Osteoblast (primary cell): ENCODE measurements at places on chromosomes 1 and 21. TPM values are rescaled to one million over a fixed set of nuclear protein-coding genes. Genes with fewer than 3 reads are reported as not detected.

Gene SYCP1
- not detected in 2 replicates for total RNA-seq

Gene C1QTNF12
- 0.36 and 0.59 TPM in 2 replicates for total RNA-seq

Gene ANGPTL3
- under 0.01 TPM in 1 of 2 replicates, not detected in the other for total RNA-seq

Gene CADM3
- under 0.01 TPM in 1 of 2 replicates, not detected in the other for total RNA-seq

Gene SYPL2
- 0.88 and 1.8 TPM in 2 replicates for total RNA-seq

Gene EBNA1BP2
- 46.3 and 50.7 TPM in 2 replicates for total RNA-seq

Gene MCOLN2
- total RNA-seq = 0.88 and 1.8 TPM in 2 replicates

Gene PTAFR
- under 0.01 TPM in 2 replicates for total RNA-seq

DNA sequence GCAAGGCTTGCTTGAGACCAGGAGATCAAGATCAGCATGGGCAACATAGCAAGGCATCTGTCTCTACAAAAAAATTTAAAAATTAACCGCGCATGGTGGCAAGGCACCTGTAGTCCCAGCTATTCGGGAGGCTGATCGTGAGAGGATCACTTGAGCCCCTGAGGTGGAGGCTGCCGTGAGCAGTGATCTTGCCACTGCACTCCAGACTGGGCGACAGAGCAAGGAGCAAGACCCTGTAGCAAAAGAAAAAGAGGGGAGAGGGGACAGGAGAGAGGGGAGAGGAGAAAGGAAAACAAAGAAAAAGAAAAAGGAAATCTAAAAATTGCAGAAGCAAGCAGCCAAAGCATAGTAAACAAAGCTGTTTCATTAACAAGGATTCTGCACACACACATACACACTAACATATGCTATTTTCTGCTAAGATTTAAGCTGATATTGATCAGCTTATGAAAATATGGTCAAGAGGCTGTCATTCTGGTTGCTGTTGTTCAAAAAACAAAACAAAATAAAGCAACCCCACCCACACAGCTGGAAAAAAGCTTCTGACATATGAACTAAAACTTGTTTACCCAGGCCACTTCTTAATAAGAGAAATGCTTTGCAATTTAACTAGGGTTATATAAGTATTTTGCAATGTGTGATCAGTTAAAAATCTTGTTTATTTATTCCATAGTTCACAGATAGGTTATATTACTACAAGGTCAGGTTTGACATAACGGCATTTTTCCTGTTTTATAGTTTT lies 1.8 kb downstream of the ARNT start:
- peaks cover 20% of the 10 kb centered on the region for H3K4me1 ChIP-seq
- no peaks in the 10 kb centered on the region for H3K27me3 ChIP-seq
- H3K36me3 ChIP-seq = peaks cover 16% of the 10 kb centered on the region
- H3K27ac ChIP-seq = peak overlapping the region; percentile 87
- peak overlapping the region; percentile 92 for H3K4me3 ChIP-seq
- peak; percentile 27 for DNase-seq

- peaks cover 8% of the 10 kb centered on the region for H3K36me3 ChIP-seq
- peaks cover 33% of the 10 kb centered on the region for H3K4me1 ChIP-seq
- no peaks in the 10 kb centered on the region for H3K27me3 ChIP-seq
- peak within 1 kb of the TSS; percentile 98 for H3K4me3 ChIP-seq
These were observed at the start of gene TMEM50A for GRCh38 chr1:25338188-25338981. Gene TMEM50A (plus strand): TSS chr1:25338334. CDS start chr1:25340487, 2,153 bp downstream.

- H3K27ac ChIP-seq = no peak overlapping the region
- no peaks in the 10 kb centered on the region for H3K36me3 ChIP-seq
- H3K27me3 ChIP-seq = no peaks in the 10 kb centered on the region
These were observed 26.1 kb downstream of the IRF2BP2 start for GRCh38 chr1:234583755-234584419.

GRCh38 chr1:41882486-41882885 lies 36.2 kb downstream of the HIVEP3 start:
- no peaks in the 10 kb centered on the region for H3K27me3 ChIP-seq
- no peak overlapping the region for H3K4me3 ChIP-seq
- H3K36me3 ChIP-seq = no peaks in the 10 kb centered on the region
- no peak overlapping the region for H3K27ac ChIP-seq
- no peak for DNase-seq
- H3K4me1 ChIP-seq = no peaks in the 10 kb centered on the region

GRCh38 chr21:14683063-14683462 lies 136.9 kb upstream of the SAMSN1 start:
- DNase-seq = no peak
- H3K4me1 ChIP-seq = no peaks in the 10 kb centered on the region
- no peak overlapping the region for H3K27ac ChIP-seq
- H3K4me3 ChIP-seq = no peak overlapping the region
- H3K36me3 ChIP-seq = no peaks in the 10 kb centered on the region
- H3K27me3 ChIP-seq = no peaks in the 10 kb centered on the region

GRCh38 chr21:31777857-31778256 lies 45.9 kb upstream of the SCAF4 start:
- no peak overlapping the region for H3K27ac ChIP-seq
- no peaks in the 10 kb centered on the region for H3K27me3 ChIP-seq
- DNase-seq = no peak
- H3K4me3 ChIP-seq = no peak overlapping the region

DNA sequence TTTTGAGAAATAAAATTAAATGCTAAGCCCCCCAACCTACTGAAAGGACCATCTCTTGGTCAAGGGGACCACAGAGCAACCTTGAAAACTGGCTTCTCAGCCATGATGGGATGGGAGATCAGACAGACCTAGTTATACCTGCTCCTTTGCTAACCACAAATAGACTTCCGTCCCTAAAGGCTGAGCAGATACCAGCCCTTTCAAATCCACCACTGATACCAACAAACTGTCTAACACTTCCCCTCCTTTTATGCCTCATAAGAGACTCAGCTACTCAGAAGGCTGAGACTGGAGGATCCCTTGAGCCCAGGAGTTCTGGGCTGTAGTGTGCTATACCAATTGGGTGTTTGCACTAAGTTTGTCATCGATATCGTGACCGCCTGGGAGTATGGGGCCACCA lies 407.3 kb downstream of the SIPA1L2 start:
- DNase-seq = no peak
- H3K27me3 ChIP-seq = no peaks in the 10 kb centered on the region
- H3K4me3 ChIP-seq = no peak overlapping the region
- peaks cover 4% of the 10 kb centered on the region for H3K4me1 ChIP-seq
- H3K27ac ChIP-seq = no peak overlapping the region

DNA sequence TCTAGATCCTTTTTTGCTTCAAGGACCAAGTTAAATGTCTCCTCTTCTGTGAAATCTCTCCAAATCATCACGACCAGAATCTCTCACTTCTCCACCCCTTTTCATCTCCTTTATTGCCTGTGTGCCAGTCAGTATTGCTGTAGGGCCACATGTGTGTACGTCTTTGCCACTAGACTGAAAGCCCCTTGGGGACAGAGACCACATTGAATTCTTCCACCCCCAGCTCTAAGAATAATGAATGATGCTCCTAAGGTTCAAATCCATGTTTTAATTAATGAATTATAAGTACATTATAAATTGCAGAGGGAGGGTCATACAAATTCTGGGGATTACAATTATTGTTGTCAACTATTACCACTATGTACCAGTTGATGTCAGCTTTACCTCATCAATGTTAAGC lies 343.8 kb downstream of the USP25 start:
- H3K27ac ChIP-seq = peak overlapping the region; percentile 65
- H3K4me3 ChIP-seq = no peak overlapping the region
- no peaks in the 10 kb centered on the region for H3K36me3 ChIP-seq

DNA sequence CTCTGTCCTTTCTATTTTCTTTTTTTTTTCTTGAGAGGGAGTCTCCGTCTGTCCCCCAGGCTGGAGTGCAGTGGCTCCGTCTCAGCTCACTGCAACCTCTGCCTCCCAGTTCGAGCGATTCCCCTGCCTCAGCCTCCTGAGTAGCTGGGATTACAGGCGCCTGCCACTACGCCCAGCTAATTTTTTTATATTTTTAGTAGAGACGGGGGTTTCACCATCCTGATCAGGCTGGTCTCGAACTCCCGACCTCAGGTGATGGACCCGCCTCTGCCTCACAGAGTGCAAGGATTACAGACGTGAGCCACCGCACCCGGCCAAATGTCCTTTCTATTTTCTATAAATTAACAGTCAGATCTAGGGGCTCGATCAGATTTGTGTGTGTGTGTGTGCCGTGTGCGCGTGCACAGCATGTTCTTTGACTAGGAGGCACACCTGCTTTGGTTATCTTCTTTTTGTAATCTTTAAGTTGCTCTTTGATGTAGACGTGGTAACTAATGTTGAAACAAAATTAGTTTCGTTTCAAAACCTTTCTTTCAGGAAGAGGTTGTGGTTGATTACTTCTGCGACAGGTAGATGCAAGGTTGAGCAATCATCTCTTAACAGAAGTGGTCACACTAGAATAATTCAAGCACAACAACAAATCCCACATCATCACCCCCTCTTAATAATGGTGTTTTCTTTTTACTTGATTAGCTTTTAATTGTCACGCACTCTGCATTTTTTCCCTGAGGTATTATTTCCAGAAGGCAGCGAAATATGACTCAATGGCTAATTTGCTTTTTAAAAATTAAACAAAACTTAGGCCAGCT lies 779 bp upstream of the DEGS1 start:
- peak overlapping the region; percentile 95 for H3K4me3 ChIP-seq
- H3K27ac ChIP-seq = peak overlapping the region; percentile 83
- peaks cover 21% of the 10 kb centered on the region for H3K36me3 ChIP-seq
- no peaks in the 10 kb centered on the region for H3K27me3 ChIP-seq

GRCh38 chr1:207833956-207834660 lies 76.8 kb downstream of the CD34 start:
- no peaks in the 10 kb centered on the region for H3K27me3 ChIP-seq
- peaks cover 3% of the 10 kb centered on the region for H3K36me3 ChIP-seq
- no peak overlapping the region for H3K27ac ChIP-seq
- H3K4me3 ChIP-seq = no peak overlapping the region
- DNase-seq = no peak

DNA sequence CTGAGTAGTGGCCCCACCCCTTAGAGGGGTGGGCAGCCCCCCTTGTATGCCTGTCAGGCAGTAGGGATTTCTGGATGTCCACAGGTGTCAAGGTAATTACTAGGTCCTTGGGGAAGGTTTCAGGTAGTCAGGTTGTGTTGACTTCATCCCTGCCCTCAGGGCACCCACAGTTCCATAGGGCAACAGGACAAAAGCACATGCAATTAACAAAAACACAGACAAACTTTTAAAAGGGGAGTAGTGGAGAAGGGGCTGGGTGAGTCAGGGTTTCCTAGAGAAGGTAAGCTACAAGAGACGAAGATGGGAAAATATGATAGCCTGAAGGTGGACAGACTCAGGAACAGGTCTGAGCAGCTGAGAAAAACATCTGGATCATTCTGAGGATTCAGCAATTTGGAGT lies 14.1 kb downstream of the KRTCAP2 start:
- H3K27me3 ChIP-seq = no peaks in the 10 kb centered on the region
- H3K27ac ChIP-seq = no peak overlapping the region

- H3K27me3 ChIP-seq = no peaks in the 10 kb centered on the region
- peaks cover 9% of the 10 kb centered on the region for H3K4me1 ChIP-seq
- no peaks in the 10 kb centered on the region for H3K36me3 ChIP-seq
- no peak for DNase-seq
These were observed 545.2 kb upstream of the CAMK1G start for GRCh38 chr1:209038316-209038715.

DNA sequence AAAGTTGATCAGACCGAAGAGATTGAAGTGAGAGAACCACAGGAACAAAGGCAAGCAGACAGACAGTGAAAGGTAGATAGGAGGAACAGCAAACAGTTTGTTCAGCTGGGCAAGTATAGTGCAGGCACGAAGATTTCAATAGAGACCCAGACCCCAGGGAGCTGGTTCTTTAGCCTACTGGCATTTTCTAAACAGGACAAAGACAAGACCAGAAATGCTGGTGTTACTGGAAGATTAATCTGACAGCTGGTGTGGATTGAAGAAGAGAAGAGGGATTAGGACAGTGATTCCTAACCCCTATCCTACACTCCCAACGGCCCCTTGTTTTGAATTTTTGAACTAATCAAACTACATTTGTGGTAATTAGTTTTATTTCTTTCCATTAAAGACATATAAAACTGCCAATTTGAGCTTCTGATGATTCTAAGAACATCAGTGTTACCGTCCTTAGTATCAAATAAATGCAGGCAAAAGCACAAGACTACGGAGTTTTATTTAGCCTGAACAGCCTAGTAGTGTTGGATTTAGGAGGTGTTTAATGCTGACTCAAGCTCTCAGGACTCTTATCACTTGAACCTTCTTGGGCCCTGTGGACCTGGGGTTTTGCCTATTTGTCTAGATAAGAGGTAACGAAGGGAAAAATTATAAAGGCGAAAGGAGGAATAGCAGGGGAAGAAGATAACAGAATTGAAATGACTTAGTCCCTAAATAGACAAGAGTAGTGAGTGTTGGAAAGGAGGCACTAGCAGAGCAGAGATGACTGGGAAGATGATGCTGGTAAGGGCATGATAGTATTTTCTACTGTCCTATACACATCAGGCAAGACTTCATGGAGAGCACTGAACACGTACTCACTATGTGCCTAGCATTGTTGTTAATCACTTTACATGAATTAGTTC lies 2.0 kb downstream of the NPL start:
- peaks cover 36% of the 10 kb centered on the region for H3K27me3 ChIP-seq
- no peak overlapping the region for H3K27ac ChIP-seq
- H3K4me3 ChIP-seq = no peak overlapping the region
- no peak for DNase-seq
- H3K36me3 ChIP-seq = no peaks in the 10 kb centered on the region
- H3K4me1 ChIP-seq = peaks cover 12% of the 10 kb centered on the region

- H3K36me3 ChIP-seq = no peaks in the 10 kb centered on the region
- peaks cover 12% of the 10 kb centered on the region for H3K4me1 ChIP-seq
- no peak for DNase-seq
These were observed 498.2 kb upstream of the C1orf87 start for GRCh38 chr1:60571811-60572210.

DNA sequence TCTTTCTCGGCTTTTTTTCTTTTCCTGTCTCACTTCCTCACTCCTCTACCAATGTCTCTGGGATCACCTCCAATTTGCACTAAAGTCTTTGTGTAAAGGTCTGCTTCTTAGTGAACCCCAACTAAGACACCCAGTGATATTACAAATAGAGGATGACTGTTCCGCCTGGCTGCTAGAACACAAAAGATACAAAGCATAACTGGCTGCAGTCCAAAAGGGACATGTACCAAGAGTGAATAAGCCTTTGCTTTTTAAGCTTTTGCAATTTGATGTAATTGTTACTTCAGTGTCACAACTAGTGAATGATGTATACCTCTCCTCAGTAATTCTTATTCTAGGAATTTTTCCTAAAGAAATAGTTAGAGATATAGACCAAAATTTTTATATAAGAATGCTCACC lies 82.8 kb upstream of the BEND5 start:
- H3K36me3 ChIP-seq = no peaks in the 10 kb centered on the region
- DNase-seq = peak; percentile 46
- peak overlapping the region; percentile 75 for H3K27ac ChIP-seq
- peaks cover 9% of the 10 kb centered on the region for H3K4me1 ChIP-seq
- H3K27me3 ChIP-seq = no peaks in the 10 kb centered on the region
- no peak overlapping the region for H3K4me3 ChIP-seq
